ENCODE measurements at places on chromosomes 4 and X.

DNA sequence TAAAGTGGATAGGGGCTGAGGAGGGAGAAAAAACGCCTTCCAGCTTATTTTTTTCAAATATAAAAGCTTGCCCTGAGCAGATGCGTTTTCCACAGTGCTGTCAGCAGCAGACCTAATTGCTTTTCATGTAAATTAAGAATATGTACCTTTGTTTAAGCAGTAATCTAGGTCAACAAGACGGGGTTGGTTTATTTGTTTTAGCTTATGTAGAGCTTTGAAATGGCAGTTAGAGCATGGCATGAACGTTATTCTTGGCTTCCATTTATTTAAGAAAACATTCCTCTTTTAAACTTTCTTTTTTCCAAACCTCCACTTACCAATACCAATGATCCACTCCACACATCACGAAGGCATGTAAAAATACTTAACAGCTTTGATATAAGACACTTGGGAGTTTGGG, 220.3 kb upstream of the TENM3 start:
- no peak for DNase-seq

- no peak for DNase-seq
Measured at GRCh38 chrX:57977992-57978391, 67.7 kb upstream of the ZXDA start.

DNA sequence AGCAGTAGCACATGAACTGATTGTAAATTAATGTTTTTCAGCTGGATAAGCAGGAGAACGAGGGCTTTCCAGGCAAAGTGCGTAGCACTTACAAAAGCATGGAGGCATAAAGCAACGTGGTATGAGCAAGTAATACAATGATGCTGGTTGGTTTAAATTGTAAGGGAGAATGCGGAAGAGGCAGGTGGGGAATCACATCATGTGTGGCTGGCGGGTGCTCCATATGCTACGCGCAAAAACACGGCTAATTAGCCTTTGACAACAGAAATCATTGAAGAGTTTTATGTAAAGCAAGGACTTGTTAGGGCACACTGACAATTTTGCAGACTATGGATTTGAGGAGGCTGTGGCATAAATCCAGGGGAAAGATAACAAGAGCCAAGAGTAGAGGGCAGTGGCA, 14.6 kb downstream of the SYTL4 start:
- DNase-seq: no peak

GRCh38 chr4:76993787-76994641, 44.5 kb downstream of the SEPTIN11 start:
- DNase-seq: peak; percentile 85

DNA sequence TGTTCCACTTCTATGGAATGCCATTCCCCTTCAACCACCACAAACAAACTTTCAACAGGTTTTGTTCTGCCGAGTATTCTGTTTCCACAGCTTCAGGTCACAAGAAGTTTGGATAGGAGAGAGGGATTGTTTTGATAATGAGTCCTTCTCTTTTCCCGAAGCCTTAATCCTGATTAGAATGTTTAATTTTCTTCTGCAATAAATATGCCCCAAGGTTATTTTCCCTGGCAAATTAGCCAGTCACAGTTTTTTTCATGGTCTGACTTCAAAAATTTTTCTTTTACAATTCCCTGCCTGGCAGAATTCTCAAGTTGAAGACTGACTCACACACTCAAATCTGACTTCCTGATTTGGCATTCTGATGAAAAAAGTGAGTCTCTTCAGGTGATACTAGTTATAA, 33.1 kb upstream of the EDNRA start:
- DNase-seq: no peak

GRCh38 chrX:128460835-128461234, 408.6 kb upstream of the ACTRT1 start:
- no peak for DNase-seq

- no peak for DNase-seq
Measured at GRCh38 chr4:159266981-159267868, 164.3 kb downstream of the RAPGEF2 start.

GRCh38 chrX:47247206-47247998, 14.6 kb downstream of the USP11 start:
- no peak for DNase-seq

GRCh38 chr4:47536966-47537365, 51.9 kb downstream of the ATP10D start:
- DNase-seq: no peak

GRCh38 chr4:106366026-106366425, 2.6 kb downstream of the GIMD1 start:
- DNase-seq: no peak

GRCh38 chrX:150544835-150545770, 23.3 kb upstream of the MTM1 start:
- no peak for DNase-seq

DNA sequence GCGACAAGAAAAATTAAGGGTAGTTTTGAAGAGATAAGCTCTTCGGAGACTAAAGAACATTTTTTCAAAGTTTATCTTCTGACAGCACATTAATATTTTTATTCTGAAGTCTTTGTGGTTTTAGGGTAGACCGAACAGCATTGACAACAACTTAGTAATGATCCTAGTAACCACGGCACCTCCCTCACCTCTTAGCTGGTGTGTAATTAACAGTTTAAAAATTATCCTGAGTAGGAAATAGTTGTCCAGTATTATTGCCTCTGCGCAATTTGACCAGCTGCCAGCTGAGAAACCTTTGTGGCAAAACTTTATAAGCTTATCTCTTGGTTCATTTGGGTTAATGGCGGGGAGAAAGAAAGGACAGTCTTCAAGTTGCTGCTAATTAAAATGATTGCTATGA, 213.6 kb downstream of the CBLL2 start:
- no peak for DNase-seq
